Regular cardiac myocyte (primary cell): ENCODE measurements at places on chromosomes 11 and 22. TPM values are rescaled to one million over a fixed set of nuclear protein-coding genes. Genes with fewer than 3 reads are reported as not detected.

NXPE1 gene
- total RNA-seq = not detected in 2 replicates

TRPC6 gene
- total RNA-seq = 2.1 and 3.9 TPM in 2 replicates

PITPNM1 gene
- 16.1 and 18.3 TPM in 2 replicates for total RNA-seq

SORL1 gene
- total RNA-seq = 1.7 and 5.2 TPM in 2 replicates

RIBC2 gene
- total RNA-seq = 0.28 and 3.1 TPM in 2 replicates

TRIM51 gene
- not detected in 2 replicates for total RNA-seq

CYB5R2 gene
- total RNA-seq = 3.4 and 11.5 TPM in 2 replicates

NXPE2 gene
- not detected in 2 replicates for total RNA-seq

RFPL1 gene
- total RNA-seq = not detected in 2 replicates

OR2AT4 gene
- total RNA-seq = not detected in 2 replicates

SCGB1C1 gene
- not detected in 2 replicates for total RNA-seq

C11orf42 gene
- total RNA-seq = not detected in 2 replicates

PTGDR2 gene
- total RNA-seq = 0.19 and 2.3 TPM in 2 replicates

PGA5 gene
- total RNA-seq = not detected in 2 replicates

PGR gene
- under 0.01 and 0.19 TPM in 2 replicates for total RNA-seq

GRAP2 gene
- under 0.01 TPM in 1 of 2 replicates, not detected in the other for total RNA-seq

SCUBE1 gene
- under 0.01 TPM in 1 of 2 replicates, not detected in the other for total RNA-seq

C11orf16 gene
- total RNA-seq = not detected in 2 replicates

GNAZ gene
- 0.96 and 1.4 TPM in 2 replicates for total RNA-seq

FOLR2 gene
- not detected in 2 replicates for total RNA-seq

GLYAT gene
- total RNA-seq = not detected in 2 replicates

CABP4 gene
- total RNA-seq = 0.28 and 0.38 TPM in 2 replicates

OR51D1 gene
- total RNA-seq = not detected in 2 replicates

PHLDA2 gene
- 2.8 and 16.1 TPM in 2 replicates for total RNA-seq

KRTAP5-1 gene
- total RNA-seq = not detected in 2 replicates

TRPM5 gene
- total RNA-seq = not detected in 2 replicates

GGT5 gene
- total RNA-seq = 7.1 and 9.9 TPM in 2 replicates

C11orf91 gene
- not detected in 2 replicates for total RNA-seq

NPAS4 gene
- total RNA-seq = not detected in 2 replicates

NEFH gene
- under 0.01 and 1.7 TPM in 2 replicates for total RNA-seq

MRE11 gene
- total RNA-seq = 11.6 and 18.6 TPM in 2 replicates

FAM83F gene
- under 0.01 TPM in 2 replicates for total RNA-seq

SEC14L6 gene
- total RNA-seq = 0.28 TPM in 1 of 2 replicates, not detected in the other

MYO18B gene
- under 0.01 and 0.28 TPM in 2 replicates for total RNA-seq

MFNG gene
- 0.28 and 0.58 TPM in 2 replicates for total RNA-seq

TRAF6 gene
- total RNA-seq = 6.5 and 7.5 TPM in 2 replicates

SLC37A2 gene
- 0.56 and 1.3 TPM in 2 replicates for total RNA-seq

INPP5J gene
- under 0.01 TPM in 1 of 2 replicates, not detected in the other for total RNA-seq

LMO1 gene
- total RNA-seq = 0.19 TPM in 1 of 2 replicates, not detected in the other

HTR3B gene
- total RNA-seq = not detected in 2 replicates

POGLUT3 gene
- 24.2 and 27.2 TPM in 2 replicates for total RNA-seq

CFAP300 gene
- 8.7 and 9.4 TPM in 2 replicates for total RNA-seq

DGCR8 gene
- 14.9 and 33.7 TPM in 2 replicates for total RNA-seq

OR5D16 gene
- total RNA-seq = not detected in 2 replicates

CASP4 gene
- total RNA-seq = 130 and 176 TPM in 2 replicates

SCO2 gene
- total RNA-seq = 0.56 and 5.4 TPM in 2 replicates

RASSF10 gene
- total RNA-seq = under 0.01 and 0.19 TPM in 2 replicates

CHRM1 gene
- not detected in 2 replicates for total RNA-seq

OR52H1 gene
- 0.19 and 0.56 TPM in 2 replicates for total RNA-seq

PPFIBP2 gene
- total RNA-seq = 13.8 and 20.3 TPM in 2 replicates

PDGFB gene
- 1.1 and 2.3 TPM in 2 replicates for total RNA-seq

MS4A6E gene
- not detected in 2 replicates for total RNA-seq

CYTH4 gene
- total RNA-seq = under 0.01 and 0.28 TPM in 2 replicates

CARD16 gene
- 6.1 and 6.5 TPM in 2 replicates for total RNA-seq
